ENCODE measurements at places on chromosomes 5 and 9.

DNA sequence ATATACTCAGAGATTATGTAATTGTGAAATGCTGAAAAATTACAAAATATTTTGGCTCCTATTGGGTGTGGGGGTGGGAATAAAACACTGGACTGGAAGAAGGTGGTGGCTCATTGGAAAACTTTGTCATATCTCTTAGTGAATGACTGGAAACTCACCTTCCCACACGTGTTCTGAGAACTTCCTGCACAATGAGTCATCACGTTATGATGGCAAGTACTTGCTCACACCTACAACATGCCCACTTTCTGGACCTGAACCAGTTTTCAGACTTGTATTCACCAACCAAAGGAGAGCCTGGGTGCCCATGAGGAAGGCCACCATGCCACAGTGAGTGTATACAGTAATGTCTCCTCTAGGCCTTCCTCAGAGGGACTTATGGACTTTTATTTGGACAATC lies 294.8 kb downstream of the ASTN2 start:
- no peak for DNase-seq

- no peak for DNase-seq
These were observed 243.6 kb downstream of the DENND1A start for GRCh38 chr9:123686131-123686828.

DNA sequence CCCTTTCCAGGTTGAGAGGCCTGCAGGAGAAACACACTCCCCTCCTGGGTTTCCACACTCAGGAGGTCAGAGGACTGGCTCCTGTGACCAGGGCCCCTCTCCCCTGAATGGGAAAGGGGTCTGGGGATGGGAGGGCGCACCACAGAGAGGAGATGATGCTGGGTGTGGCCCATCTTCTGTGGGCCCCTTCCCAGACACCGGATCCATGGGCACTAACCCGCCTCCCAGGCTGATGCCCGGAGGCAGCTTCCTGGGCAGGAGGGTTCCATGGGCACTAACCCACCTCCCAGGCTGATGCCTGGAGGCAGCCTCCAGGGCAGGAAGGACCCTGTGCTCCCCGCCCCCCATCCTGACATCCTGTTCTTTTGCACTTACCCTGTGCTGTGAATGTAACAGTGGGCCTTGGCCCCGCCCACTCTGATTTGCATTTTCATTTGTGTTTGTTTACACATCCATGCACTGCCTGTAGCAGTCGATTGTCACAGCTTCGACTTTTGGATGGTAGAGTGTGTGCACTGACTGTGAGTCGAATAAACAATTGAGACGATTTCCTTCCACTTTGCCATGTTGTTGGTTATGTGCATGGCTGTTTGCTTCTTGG lies 9.3 kb upstream of the DOLPP1 start:
- DNase-seq: no peak

GRCh38 chr5:4453655-4454054 lies 686.5 kb upstream of the ADAMTS16 start:
- no peak for DNase-seq

Measured in stimulated activated CD8-positive, alpha-beta memory T cell treated with anti-CD3 and anti-CD28 coated beads, Interleukin-4, amount 100 ng/mL, for 4 hours (primary cell).